ENCODE measurements at places on chromosomes 3 and 15. TPM values are rescaled to one million over a fixed set of nuclear protein-coding genes. Genes with fewer than 3 reads are reported as not detected.

GRCh38 chr3:38989917-38990510, 61.7 kb downstream of the SCN11A start:
- DNase-seq, result no peak

DNA sequence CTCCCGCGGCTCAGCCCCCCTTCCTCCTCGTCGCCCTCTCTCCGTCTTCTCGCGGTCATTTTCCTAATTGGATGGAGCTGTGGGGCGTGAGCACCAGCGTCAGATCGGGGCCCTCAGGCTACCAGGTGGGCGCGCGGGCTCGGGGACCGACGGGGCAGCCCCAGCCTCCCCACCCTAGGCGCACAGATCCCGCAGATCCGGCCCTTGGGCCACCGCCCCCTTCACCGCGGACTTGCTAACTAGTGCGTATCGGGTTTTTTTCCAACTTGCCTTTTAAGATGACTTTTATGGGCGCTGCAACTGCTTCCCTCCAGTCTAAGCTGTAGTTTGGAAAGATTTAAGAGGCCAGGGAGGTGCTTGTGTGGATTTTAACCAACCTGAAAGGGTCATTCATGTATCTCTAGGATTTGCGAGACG, 1.3 kb downstream of the ZNF710 start:
- no peak for DNase-seq

Gene FBXL2
- total RNA-seq, result 16.8 TPM

GRCh38 chr3:157520485-157521150, 17.4 kb upstream of the VEPH1 start:
- DNase-seq, result no peak

GRCh38 chr3:197463279-197463678, 92.5 kb downstream of the BDH1 start:
- no peak for DNase-seq

DNA sequence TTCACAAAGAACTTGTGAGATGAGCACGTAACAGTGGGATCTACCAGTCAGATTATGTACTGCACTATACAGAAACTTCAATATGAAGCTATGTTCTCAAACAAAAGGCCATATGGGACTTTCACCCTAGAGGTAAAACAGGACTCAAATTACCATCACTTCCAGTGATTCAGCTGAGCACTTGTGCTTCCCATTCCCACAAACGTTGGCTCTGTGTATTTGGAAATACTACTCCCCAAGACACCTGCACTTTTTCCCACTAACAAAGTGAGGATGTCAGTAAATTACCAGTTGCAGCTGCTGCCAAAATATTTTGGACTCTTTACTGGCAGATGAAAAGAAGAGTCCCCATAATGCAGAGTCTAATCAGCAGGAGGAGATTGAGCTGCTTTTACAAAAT, 1570.1 kb downstream of the SI start:
- no peak for DNase-seq

Measured in tibial nerve (tissue), 4 donors.